ENCODE measurements at places on chromosomes 3 and 15. TPM values are rescaled to one million over a fixed set of nuclear protein-coding genes. Genes with fewer than 3 reads are reported as not detected.

Gene GABRR3
- polyA plus RNA-seq: not detected

Gene C3orf85
- not detected for polyA plus RNA-seq

- DNase-seq: no peak
Observed at GRCh38 chr15:92914768-92915221, 14.7 kb downstream of the CHD2 start.

DNA sequence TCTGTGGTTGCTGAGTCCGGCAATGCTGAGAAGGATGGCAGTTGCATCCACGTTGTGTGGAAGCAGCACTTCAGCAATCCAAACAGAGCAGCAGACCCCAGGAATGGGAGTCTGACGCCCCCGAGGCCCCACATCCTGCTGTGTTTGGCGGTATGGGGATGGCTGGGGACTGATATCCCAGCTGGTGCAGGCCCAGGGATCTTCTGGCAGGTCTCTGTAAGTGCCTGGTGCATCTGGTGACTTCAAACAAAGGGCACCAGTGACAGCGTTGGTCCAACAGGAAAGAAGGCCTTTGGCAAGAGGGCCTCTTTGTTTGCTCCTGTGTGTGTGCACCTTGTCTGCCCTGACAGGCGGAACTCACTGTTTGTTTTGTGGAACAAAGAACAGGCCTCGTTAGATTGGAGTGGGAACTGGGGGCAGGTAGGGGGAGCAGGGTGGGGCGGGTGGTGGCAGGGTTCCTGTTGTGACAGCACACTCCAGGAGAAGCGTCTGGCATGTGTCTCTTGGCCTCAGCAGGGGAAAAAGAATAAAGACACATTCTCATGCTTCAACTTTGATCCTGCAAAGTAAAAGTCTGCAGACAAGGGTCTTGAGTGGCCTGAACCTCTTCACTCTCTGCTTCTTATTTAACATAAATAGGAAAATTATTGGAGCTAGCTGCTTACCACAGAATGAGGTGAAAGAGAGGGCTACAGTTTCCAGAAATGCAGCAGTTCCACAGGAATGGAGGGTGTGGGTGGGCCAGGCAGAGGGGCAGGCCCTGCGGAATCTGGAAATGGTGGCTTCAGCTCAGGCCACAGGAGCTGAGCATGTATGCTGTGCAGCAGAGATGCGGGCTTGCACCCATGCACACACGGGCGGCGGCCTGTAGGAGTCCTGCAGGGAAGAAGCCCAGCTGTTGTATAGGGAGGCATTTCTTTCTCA lies 94.5 kb upstream of the MYZAP start:
- DNase-seq: no peak

- DNase-seq: no peak
Observed at GRCh38 chr3:111332488-111333080, 209.4 kb upstream of the CD96 start.
